Ovary (tissue), 10 donors: ENCODE measurements at places on chromosomes 4 and X. TPM values are rescaled to one million over a fixed set of nuclear protein-coding genes. Genes with fewer than 3 reads are reported as not detected.

- DNase-seq = no peak
These were observed 167.8 kb upstream of the GK2 start for GRCh38 chr4:79575709-79576428.

The MAGEA2B gene
- total RNA-seq = not detected

The SHOX gene
- not detected for total RNA-seq

DNA sequence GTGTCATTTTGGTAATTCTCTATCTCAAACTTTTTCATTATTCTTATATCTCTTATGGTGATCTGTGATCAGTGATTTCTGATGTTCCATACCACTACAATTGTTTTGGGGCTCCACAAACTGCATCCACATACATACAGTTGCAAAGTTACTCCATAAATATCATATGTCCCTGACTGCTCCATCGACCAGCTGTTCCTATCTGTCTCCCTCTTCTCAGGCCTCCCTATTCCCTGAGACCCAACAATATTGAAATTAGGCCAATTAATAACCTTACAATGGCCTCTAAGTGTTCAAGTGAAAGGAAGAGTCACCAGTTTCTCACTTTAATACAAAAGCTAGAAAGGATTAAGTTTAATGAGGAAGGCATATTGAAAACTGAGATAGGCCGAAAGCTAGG is 108.7 kb downstream of the ANAPC10 start:
- DNase-seq = no peak

The SASH3 gene
- total RNA-seq = 2.6 TPM

DNA sequence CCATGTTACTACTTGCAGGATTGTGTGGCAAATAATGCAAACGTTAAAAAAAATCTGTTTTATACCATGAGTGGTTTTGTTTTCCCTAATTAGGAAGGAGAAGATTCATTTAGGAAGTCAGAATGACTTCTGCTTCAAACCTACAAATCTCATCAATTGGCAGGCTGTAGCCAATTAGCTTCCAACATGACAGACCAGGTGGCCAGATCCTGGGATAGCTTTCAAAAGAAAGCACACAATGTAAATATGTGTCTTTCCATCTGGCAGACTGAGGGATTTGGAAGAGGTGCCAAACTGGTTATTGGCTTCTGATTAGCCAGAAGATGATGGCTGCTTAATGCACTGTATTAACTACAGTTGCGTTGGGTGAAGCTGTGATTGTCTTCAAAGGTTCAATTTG is 432.8 kb downstream of the ANKRD50 start:
- no peak for DNase-seq

- DNase-seq = no peak
These were observed 94.7 kb upstream of the HPF1 start for GRCh38 chr4:169852481-169852880.

GRCh38 chr4:130054908-130055307 is 959.0 kb downstream of the C4orf33 start:
- no peak for DNase-seq

DNA sequence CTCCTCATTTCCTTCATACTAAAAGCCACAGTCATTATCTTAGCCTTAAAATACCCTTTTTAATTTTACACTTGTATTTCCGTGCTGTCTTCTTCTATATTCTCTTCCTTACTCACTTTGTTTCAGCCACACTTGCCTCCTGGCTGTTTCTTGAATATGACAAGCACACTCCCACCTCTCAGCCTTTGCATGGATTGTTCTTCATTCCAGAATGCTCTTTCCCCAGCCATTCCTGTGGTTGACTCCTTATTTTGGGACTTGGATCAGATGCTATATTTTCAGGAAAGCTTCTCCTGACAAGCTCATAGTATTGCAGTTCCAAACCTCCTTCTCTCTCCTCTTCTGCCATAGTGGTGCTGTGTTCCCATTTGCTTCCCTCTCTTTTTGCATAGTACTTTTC is 291.3 kb downstream of the PDHA2 start:
- DNase-seq = no peak

- DNase-seq = no peak
These were observed 47.2 kb downstream of the FGFBP1 start for GRCh38 chr4:15891312-15891711.

The XPNPEP2 gene
- 1.0 TPM for total RNA-seq

DNA sequence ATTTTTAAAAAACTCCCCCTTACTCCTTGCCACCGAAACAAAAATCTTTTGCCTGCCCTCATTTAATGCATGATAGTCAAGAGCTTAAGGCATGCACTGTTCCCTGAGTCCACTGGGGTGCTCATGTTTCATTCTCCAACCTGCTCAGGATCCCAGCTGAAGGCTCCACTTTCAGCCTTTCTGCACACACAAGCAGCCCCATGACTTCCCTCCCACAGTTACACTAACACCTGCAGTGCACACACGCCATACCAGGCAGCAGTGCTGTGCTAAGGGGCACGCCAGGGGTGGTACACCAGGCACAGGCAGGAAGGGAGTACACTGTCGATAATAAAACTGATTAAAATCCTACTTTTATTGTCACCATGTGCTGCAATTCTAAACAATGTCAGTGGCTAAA is 385.2 kb downstream of the BMPR1B start:
- DNase-seq = no peak

- no peak for DNase-seq
These were observed 64.1 kb downstream of the BEND4 start for GRCh38 chr4:42088386-42088785.

The CRMP1 gene
- total RNA-seq = 1.3 TPM

GRCh38 chr4:13982010-13982409 is 354.5 kb upstream of the BOD1L1 start:
- no peak for DNase-seq

The SYNPO2 gene
- 165 TPM for total RNA-seq

The CHRNA9 gene
- not detected for total RNA-seq

DNA sequence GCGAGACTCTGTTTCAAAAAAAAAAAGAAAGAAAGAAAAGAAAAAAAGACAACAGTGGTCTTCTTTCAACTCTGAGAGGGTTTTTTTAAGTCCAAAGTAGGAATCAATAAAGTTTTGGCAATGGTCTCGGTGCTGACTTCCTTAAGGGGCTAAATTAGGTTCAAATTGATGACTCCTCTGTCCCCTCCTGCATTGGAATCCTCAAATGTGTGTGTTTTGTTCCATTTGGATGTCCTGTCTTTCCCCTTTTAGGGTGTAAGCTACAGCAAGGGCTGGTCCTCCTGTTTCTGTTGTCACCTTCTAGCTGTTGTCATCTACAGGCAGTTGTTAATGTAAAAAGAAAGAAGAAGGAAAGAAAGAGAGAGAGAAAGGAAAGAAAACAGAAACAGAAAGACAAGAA is 84.3 kb upstream of the PLAC1 start:
- no peak for DNase-seq

The SMR3B gene
- not detected for total RNA-seq

DNA sequence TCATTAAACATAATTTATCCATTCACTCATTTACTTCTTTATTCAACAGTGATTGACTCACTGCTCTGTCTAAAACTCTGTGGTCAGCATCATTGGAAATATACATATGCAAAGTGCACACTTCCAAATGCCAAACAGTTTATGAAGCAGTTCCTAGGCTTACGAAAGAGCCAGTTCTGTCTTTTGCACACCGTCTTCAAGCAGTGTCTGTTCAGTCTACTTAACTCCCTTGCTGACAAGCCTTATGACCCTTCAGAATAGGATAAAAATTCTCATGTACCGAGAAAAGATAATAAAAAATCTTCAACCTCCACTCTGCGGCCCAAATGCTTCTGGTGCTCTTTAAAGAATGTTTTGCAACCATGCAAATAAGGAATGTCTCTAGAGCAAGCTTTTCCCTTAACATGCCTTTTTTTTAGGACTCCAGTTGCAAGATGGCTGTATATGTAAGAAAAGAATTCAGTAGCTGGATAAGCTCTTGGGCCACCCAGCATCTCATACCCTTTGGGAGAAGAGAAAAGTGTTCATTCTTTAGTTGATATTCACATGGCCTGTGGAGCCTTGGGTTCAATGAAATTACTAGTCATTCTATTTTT is 1037.0 kb upstream of the SLIT2 start:
- no peak for DNase-seq

DNA sequence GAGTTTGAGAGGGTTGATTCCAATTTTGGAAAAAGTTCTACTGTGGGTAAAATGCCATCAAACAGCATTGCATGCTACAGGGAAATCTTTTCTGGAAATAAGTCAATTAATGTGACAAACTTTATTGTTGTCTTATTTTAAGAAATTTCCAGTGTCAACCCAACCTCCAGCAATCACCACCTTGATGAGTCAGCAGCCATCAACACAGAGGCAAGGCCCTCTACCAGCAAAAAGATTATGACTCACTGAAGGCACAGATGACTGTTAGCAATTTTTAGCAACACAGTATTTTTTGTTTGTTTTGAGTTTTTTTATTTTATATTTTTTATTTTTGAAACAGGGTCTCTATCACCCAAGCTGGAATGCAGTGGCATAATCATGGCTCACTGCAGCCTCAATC is 165.4 kb upstream of the C1QTNF7 start:
- no peak for DNase-seq

- DNase-seq = no peak
These were observed 115.5 kb upstream of the MYOZ2 start for GRCh38 chr4:119020158-119020557.
